AG09309 (cell line): ENCODE measurements at places on chromosomes 1 and 21.
A peak's percentile ranks its signal among the peaks of the same experiment; 100 is the strongest.

DNA sequence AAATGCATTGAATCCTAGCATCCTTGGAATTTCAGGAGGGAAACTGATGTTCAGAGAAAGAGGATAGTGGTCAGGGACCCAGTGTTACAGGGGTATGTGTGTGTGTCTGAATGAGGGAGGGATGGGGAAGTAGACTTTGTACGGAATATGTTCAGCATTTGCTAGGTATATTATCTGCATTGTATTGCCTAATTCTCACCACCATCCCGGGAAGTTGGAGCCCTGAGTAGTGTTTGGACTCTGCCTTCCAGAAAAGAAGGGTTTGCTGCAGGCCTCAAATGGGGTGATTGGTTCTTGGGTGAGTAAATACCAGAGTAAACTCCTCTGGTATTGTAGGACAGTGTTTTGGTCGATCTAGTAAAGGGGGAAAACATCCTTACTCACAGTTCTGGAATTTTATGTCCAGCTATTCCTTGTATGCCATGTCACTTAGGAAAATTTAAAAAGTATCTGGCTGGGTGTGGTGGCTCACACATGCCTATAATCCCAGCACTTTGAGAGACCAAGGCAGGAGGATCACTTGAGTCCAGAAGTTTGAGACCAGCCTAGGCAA, 7.1 kb upstream of the ZNF496 start:
- DNase-seq, result no peak

DNA sequence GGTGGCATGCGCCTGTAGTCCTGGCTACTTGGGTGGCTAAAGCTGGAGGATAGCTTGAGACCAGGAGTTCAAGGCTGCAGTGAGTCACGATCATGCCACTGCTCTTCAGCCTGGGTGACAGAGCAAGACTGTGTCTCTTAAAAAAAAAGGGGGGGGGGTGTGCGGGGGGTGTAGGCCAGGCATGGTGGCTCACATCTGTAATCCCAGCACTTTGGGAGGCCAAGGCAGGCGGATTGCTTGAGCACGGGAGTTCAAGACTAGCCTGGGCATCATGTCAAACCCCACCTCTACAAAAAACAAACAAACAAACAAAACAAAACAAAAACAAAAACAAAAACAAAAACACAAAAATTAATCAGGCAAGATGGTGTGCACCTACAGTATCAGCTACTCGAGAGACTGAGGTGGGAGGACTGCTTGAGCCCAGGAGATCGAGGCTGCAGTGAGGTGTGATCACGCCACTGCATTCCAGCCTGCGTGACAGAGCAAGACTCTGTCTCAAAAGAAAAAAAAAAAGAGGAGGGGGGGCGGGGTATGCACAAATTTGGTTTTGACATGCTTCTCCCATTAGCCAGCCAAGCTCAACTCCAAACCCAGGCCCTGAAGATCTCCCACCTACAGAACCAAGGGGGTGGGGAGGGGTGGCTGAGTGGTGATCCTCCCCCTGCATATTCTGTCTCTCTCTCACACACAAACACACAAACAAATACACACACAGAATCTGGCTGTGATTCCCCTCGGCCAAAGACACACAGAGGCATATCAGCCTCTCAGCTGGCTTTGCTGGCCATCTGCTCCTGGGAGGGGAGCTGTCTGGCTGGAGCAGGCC, 3.1 kb downstream of the PTAFR start:
- no peak for DNase-seq

DNA sequence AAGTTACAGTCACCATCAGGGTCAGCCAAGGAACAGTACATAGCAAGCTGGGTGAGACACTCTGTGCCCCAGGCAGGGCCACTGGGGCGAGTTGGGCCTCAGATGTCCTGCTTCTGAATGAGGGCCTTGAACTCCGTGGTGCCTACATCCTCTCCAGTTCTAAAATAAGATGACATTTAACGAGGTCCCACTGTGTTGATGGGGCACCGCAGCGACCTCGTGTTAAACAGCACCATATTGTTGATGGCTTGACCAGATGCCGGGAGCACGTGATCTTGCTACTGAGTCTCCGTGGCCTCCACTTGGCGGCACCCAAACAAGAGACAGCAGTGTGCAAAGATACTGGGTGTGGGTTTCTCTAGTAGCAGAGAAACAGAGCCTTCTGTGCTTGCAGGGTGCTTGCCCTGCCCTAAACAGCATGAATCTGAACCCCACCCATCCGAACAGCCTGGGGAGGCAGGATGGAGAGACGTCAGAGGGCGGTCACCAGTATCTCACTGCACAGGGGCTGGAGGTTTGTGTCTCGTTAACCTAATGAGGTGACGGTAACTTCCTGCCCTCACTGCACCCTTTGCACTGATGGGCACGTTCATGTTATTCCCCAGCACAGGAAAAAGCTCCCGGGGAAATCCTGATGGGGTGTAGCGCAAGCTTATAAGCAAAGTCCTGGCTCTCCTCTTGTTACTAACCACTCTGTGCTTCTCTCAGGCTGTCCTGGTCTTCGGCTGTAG, 324.4 kb downstream of the AJAP1 start:
- no peak for DNase-seq

- no peak for DNase-seq
Measured at GRCh38 chr1:210922666-210923065, 211.3 kb downstream of the KCNH1 start.

GRCh38 chr21:44795342-44795741, 6.3 kb downstream of the UBE2G2 start:
- no peak for DNase-seq

DNA sequence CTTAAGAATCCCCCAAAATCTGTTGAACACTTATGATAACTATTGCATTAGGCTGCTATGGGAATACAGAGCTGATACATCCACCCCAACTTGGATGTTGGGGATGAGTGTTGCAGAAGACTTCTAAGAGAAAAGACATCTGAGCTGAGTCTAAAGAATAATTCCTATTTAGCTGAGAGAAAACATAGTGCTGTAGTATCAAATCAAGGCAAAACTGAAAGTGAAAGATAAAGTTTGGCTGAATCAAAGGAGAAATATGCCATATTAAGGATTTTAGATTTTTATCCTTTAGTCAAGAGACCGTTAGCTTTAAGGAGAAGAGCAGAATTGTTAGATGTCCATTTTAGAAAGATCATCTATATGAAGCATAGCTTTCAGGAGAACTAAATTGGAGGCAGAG, 726.9 kb upstream of the PTBP2 start:
- DNase-seq, result no peak

- DNase-seq, result no peak
Measured at GRCh38 chr1:46673749-46674182, 2.1 kb downstream of the TEX38 start.

DNA sequence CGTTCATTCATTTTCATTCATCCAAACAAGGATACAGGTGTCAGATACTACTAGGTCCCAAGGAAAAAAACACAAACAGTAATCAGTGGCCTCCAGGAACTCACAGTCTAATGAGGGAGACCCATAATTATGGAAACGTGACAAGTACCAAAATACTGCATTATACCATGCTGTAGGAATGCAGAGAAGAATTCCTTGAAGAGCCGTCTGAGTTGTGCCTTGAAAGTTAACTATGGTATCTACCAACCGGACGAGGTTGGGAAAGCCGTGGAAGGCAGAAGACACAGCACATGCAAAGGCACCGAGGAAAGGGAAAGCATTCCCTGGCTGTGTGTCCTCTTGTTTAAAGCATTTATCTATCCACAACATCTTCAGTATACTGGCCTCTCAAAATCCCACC, 206.0 kb downstream of the DAB1 start:
- no peak for DNase-seq

DNA sequence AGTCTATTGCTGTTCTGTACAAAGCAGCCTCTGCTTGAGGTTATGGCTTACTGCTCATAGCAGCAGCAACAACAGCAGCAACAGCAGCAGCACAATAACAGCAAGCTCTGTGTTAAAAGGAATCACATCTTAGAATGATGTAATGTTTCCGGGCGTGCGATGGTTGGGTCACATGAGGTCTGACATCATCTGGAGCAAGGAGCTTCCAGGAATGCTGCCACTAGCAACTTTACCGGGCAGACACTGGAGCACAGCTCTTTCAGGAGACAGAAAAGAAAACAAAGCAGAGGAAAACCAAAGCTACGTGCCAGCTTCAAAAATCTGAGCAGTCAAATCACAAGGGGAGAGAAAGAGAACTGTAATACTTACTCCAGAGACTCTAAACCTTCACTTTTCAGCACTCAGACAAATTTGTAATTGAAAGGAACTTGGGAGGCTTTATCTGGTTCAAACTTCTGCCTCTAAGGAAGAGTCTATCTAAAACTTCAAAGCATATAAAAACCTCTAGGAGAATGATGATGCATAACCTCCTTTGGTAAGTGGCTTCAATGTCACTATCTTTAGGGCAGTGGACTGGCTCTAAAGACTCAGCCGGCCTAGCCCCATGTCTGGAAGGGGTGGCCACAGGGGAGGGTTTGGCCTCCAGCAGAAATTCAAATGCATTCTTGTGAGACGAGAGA, 28.3 kb upstream of the RAB3GAP2 start:
- peak; percentile 67 for DNase-seq

GRCh38 chr1:19744335-19744743, 55.4 kb downstream of the TMCO4 start:
- DNase-seq, result no peak

- no peak for DNase-seq
Measured at GRCh38 chr1:201582705-201583442, 43.9 kb downstream of the NAV1 start.

DNA sequence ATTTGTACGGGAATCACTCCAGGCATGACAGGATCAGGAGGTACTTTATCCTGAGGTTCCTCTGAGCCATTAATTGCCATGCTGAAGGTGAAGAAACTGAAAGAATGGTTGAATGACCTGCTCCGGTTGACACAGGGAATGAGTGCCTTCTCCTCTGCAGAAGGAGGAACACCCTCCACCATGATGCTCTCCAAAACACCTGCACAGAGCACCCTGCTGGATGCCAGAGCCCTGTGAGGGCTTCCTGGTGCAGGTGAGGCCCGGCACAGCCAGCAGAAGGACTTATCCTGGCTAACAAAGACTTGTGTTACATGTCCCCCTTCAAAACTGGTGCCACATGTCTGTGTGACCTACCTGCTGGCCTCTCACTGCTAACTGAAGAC, 14.3 kb upstream of the LBR start:
- DNase-seq, result no peak

DNA sequence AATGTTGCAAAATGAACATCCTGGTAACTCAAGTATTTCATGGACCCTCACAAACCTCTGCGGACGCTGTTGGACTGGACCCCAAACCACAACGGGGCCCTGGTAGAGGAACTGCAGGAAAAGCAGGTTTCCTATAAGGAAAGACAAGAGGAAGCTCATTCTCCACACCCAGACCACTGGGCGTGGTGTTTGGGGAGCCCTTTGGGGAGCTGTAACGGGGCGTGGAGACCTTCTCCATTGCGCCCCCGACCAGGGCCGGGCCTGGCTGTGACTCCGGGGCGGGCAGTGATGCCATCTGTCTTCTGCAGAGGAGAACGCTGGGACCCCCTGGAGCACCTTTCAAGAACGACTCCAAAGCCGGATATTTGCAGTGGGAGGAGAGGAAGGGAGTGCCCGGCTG, 30.0 kb upstream of the AGPAT3 start:
- no peak for DNase-seq

- no peak for DNase-seq
Measured at GRCh38 chr1:233993651-233994050, 89.2 kb downstream of the SLC35F3 start.

DNA sequence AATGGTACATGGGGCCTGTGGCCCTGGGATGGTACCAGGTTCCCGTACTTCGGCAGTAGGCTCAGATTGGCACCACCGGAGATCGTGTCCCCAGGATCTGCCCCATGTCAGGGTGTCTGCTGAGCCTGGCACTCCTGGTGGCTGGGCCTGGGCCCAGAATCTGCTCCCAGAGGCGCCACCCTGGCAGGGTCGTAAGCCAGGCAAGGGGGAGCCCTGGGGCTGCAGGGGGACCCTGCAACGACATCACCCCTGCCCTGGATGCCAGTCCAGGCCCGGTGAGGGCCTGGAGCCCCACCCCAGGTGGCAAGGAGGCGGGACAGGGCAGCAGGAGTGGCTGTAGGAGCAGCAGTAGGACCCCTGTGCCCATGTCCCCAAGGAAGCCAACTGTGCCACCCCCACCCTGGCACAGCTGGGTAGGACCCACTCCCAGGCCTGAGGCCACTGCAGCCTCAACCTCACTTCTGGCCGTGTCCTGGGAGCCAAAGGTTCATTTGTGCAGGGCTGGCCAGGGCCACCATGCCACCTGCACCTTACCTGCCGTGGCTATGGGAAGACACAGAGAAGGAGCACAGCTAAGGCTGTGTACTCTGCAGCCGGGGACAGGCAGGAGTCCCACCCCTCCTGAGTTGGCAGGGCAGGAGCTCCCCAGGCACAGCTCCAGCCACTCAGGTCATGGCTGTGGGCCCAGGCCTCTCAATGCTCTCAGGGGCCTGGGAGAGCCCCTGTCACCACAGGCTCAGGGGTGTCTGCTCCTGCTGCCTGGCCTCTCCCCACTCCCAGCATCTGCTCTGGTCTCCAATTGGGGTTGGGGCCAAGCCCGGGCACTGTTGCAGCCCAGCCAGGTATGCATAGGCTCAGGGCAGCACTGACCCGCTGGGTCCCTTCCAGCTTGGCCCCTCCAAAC, 141.7 kb downstream of the EIF4G3 start:
- no peak for DNase-seq

GRCh38 chr1:233294913-233295236, 650 bp downstream of the PCNX2 start:
- no peak for DNase-seq

DNA sequence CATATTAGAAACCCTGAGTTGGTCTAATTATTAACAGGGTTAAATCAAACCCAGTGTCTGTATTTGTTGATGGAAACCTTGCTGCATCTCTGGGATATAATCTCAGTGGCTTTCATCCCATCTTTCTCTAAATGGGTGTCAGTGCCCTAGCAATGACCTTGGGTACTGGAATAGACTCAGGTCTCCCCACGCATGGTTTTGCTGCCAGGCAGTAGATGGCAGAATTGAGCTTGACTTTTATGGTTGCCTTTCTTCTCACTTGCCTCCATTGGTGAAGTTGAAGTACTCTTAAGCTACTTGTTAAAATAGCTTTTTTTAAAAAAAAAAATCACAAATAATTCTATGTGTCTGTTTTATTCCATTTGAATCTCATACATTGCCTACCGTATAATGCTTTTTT, 81.8 kb upstream of the HMCN1 start:
- DNase-seq, result no peak

DNA sequence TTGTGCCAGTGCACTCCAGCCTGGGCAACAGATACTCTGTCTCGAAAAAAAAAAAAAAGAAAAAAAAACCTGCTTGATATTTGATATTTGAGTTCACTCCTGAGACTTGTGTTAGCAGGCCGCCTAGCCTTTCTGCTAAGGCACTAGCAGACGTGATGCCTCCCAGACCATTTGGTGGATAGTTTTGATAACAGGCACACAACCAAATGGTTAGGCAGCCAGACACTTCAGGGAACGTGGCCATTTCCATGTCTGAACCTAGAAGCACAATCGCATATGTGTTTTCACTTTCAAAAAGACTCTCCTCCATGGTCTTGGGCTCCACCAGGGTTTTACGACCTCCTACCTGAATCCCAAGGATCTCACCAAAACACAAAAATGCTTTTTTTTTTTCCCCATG, 1319.5 kb downstream of the BRINP3 start:
- DNase-seq, result no peak
